ENCODE measurements at places on chromosomes 2 and 18.

DNA sequence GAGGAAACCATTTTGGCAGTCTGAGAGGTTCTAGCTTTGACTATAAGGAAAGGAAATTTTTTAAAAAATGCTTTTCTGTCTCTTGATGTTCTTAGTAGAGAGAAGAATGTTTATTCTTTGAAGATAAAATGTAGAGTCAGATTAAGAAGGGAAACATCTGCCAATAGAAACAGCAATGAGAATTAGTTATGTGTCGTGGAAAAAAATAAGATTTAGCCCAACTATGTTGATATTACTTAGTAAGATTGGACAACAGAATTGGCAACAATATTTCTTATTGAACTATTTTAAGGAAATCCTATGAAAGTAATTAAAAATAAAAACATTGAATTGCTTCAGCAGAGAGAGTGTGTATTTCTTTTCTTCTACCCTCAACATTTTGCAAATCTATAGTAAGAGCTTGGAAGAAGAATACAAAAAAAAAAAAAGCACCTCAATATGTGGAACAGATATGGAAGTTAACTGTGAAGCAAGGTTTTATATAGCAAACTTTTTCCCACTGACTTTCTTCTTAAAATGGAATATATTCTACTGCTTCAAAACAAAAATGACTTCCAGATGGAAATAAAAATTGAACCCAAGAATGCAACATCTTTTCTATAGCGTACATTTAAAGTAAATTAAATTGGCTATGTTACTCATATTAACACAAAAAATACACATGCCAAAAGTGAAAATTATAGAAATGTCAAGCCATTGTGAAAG, 177.9 kb downstream of the FAM124B start:
- DNase-seq = no peak

- no peak for DNase-seq
These were observed 518 bp upstream of the NFU1 start for GRCh38 chr2:69437751-69438154.

- DNase-seq = no peak
These were observed 50.3 kb downstream of the SERPINB8 start for GRCh38 chr18:64019922-64020756.

- no peak for DNase-seq
These were observed at the start of gene RAX for GRCh38 chr18:59272891-59273758. Gene RAX, minus strand, starts transcription at chr18:59273454. Its CDS starts 248 bp downstream, at chr18:59273206.

DNA sequence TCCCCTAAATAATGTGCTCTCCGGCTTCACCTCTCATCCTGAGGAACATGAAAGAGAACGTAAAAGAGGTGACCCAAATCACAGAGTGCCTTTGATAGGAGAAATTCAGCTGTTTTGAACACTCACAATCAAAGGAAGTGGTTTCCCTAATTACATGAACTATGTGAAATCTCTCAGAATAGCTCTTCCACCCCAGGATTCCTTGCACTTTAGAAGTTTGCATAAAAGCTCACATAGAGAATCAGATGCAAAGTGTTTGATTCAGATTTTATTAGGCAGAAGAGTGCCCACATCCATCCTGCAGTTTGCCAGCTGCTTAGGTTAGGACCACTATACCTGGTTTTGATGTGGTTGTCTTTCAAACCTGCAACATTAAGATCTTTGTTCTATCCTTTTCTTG, 61.0 kb downstream of the MAP3K20 start:
- DNase-seq = no peak
